ENCODE measurements at places on chromosomes 4 and X.

DNA sequence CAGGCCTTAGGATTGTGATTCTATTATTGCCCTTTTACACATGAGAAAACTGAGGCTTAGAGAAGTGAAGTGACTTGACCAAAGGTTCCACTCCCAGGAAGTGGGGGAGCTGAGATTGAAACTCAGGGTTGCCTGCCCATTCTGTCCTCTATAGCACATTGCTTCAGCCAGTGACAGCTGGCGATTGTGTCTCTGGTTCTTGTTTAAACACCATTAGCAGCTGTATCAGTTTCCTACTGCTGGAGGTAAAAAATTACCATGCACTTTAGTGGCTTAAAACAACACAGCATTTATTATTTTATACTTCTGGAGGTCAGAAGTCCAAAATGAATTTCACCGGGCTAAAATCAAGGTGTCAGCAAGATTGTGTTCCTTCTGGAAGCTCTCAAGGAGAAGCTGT is 205.8 kb upstream of the MAMLD1 start:
- no peak for DNase-seq

- DNase-seq: no peak
Measured at GRCh38 chr4:53937918-53938317, 126.5 kb downstream of the CHIC2 start.

- no peak for DNase-seq
Measured at GRCh38 chrX:154349979-154350378, 24.5 kb downstream of the FLNA start.

GRCh38 chrX:45862801-45863200 is 662.1 kb upstream of the DIPK2B start:
- DNase-seq: no peak

DNA sequence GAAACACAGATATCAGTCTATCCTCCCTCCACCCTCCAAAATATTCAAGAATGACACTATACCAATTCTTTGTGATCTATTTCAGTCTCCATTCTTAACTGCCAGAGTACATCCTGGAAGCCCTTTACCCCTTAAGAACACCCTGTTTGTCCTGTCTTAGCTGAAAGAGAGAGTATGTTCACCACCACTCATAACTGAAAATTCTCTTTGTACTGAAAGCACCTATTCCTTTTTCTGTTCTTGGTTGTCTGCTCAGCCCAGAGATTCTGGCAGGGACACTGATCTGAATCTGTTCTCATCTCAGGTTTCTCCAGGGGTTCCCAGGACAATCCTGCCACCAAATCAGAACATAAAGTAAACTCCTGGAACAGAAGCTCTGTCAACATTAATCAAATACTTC is 25.4 kb upstream of the EREG start:
- DNase-seq: no peak

All from right kidney (tissue), 9 donors.